Stimulated activated CD8-positive, alpha-beta memory T cell treated with anti-CD3 and anti-CD28 coated beads, Interleukin-4, amount 100 ng/mL, for 24 hours (primary cell): ENCODE measurements at places on chromosomes 1 and 21.

GRCh38 chr1:62062087-62062486, 132.6 kb upstream of the L1TD1 start:
- no peak for DNase-seq

DNA sequence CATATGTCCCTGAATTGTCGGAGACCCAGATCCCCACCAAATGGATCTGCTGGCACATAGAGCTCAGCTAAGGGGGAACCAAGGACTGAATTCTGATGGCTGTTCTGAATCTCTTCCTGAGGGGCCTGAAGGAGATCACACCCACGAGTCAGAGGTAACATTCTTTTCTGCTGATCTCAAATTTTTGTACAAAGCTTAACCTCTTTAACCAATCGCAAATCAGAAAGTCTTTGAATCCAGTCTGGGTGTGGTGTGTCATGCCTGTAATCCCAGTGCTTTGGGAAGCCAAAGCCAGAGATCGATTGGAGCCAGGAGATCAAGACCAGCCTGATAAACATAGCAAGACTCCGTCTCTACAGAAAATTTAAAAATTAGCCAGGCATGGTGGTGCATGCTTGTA, 62.8 kb upstream of the PRRC2C start:
- no peak for DNase-seq

- DNase-seq: no peak
These were observed 5.9 kb upstream of the A3GALT2 start for GRCh38 chr1:33326785-33327184.

DNA sequence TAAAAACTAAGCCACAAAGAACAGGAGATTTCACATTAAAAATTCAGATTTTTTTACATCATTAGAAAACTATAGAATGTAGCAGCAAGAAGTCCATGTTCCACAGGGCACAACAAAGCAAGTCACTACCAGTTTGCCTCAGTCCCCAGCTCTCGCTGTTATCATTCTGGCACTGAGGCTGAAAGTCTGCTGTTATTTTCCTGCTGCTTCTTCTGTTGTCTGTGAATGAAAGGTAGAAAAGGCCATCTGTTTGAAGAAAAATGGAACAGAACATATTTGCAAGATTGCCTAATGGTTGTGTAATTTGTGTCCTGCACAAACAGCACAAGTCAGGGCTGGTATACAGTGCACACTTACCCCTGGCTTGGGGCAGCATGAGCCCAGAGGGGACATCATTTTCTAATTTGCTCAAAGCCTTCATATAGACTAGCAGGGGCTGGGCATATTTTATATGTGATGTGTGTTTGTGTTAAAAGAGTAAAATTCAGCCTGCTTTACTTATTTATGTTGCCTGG, 105.6 kb upstream of the COG2 start:
- DNase-seq: no peak

DNA sequence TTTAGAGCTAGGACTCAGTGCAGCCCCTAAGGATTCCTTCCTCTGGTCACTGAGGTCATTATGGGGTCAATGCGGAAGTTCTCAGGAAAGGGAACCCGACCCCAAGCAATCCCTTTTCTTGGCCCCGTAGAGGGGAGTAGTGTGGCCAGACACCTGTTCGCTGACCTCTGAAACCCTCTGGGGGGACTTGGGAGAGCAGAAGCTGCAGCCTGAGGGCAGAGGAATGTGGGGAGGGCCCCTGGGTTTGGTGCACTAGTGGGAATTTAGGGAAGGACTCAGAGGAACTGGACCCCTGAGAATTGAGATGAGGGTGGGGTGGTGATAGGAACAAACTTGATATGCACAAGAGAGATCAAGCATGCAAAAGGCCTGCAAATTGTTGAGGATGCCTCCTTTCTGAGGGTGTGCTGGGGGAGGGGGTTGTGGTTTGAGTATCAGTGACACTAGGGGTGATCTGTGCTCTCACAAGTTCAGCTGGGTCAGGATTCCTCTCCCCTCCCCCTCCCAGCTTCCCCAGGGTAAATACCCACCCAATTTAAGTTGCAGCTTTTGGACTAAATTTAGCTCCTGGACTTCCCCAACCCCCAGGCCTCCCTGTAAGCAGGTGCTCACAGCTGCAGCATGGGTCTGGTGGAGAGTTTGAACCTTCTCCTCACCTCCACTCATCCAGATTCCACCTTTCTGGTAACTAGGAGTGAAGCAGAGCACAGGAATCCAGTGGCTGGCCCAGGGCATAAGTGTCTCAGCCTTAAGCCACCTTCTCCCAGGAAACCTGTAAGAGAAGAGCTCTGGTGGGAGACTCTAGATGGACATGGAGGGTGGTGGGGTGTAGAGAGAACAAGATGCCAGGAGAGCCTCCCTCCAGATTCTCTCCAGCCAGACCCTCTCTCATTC, 13.5 kb downstream of the ADAMTSL4 start:
- peak; percentile 62 for DNase-seq
